NCI-H460 (cell line): ENCODE measurements at places on chromosomes 13 and 19. TPM values are rescaled to one million over a fixed set of nuclear protein-coding genes. Genes with fewer than 3 reads are reported as not detected.

- DNase-seq, result no peak
Observed at GRCh38 chr13:25966086-25966485, 85.7 kb downstream of the SHISA2 start.

RDH13 gene
- total RNA-seq, result 12.2 and 14.1 TPM in 2 replicates

GRCh38 chr13:37273836-37274235 lies 168.4 kb upstream of the CSNK1A1L start:
- DNase-seq, result no peak

DNA sequence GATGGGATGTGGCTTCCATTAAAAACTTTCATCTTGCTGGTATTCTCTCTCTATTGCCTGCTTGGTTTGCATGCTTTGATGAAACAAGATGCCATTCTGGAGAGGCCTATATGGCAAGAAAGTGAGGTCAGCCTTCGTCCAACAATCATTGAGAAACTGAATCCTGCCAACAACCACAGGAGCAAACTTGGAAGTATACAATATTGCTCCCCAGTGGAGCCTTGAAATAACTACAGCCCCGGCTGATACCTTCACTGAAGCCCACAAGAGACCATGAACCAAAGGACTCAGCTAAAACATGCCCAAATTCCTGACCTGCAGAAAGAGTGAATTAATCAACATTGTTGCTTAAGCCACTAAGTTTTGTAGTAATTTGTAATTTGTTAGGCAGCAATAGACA lies 82.5 kb upstream of the FGF14 start:
- DNase-seq, result no peak

ZMYM2 gene
- total RNA-seq, result 56.5 and 61.1 TPM in 2 replicates

GRCh38 chr19:55242517-55242916 lies 14.0 kb upstream of the TMEM86B start:
- no peak for DNase-seq
